ENCODE measurements at places on chromosomes 4 and X. TPM values are rescaled to one million over a fixed set of nuclear protein-coding genes. Genes with fewer than 3 reads are reported as not detected.

GRCh38 chrX:6768881-6769280 lies 234.0 kb upstream of the VCX3A start:
- H3K27ac ChIP-seq = no peak overlapping the region
- no peaks in the 10 kb centered on the region for H3K27me3 ChIP-seq
- H3K36me3 ChIP-seq = no peaks in the 10 kb centered on the region
- no peaks in the 10 kb centered on the region for H3K4me1 ChIP-seq

Gene STIM2
- total RNA-seq = 23.6 TPM

Gene SAP30
- total RNA-seq = 27.1 TPM

DNA sequence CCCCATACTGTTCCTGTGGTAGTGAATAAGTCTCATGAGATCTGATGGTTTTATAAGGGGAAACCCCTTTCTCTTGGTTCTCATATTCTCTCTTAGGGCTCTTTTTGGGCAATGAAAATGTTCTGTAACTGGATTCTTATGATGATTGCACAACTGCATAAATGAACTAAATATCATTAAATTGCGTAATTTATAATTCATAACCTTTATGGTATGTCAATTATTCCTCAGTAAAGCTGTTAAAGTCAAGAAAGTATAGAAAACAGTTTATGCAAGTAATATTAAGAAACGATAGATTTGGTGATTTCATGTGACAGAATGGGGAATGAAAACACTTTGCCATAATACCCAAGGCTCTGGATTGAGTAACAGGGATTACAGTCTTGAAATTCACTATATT lies 33.5 kb upstream of the SPANXD start:
- DNase-seq = no peak
- H3K4me3 ChIP-seq = no peak overlapping the region
- H3K4me1 ChIP-seq = peaks cover 4% of the 10 kb centered on the region
- no peaks in the 10 kb centered on the region for H3K27me3 ChIP-seq
- no peaks in the 10 kb centered on the region for H3K36me3 ChIP-seq

- peaks cover 26% of the 10 kb centered on the region for H3K4me1 ChIP-seq
- H3K36me3 ChIP-seq = no peaks in the 10 kb centered on the region
- no peak for DNase-seq
- no peaks in the 10 kb centered on the region for H3K27me3 ChIP-seq
Measured at GRCh38 chr4:173174594-173175012, 6.0 kb downstream of the GALNT7 start.

Gene CCNB3
- 0.77 TPM for total RNA-seq

GRCh38 chr4:82643994-82644733 lies 82.4 kb upstream of the TMEM150C start:
- DNase-seq = no peak
- H3K27me3 ChIP-seq = no peaks in the 10 kb centered on the region
- H3K4me1 ChIP-seq = no peaks in the 10 kb centered on the region
- H3K27ac ChIP-seq = no peak overlapping the region

Measured in endothelial cell of umbilical vein (primary cell).